ENCODE measurements at places on chromosomes 6 and 20.

GRCh38 chr6:93177438-93177837 lies 241.9 kb downstream of the EPHA7 start:
- no peak for DNase-seq

DNA sequence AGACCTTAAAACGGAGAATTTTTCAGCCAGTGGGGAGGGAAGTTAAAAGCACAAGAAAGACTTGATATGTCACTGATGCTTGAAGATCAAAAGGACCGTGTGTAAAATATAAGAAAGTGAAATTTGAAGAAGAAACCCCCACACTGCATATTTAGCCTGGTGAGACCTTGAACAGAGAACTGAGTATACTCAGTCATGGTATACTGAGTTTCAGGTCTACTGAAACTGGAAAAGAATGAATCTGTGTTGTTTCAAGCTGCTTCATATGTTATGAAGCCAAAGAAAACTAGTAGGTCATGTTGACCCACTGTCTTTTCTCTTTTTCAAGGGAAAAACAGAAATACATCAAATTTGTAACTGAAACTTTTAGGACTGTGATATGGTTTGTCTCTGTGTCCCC lies 443.8 kb upstream of the GJE1 start:
- DNase-seq, result no peak

GRCh38 chr6:18326980-18327379 lies 60.2 kb upstream of the RNF144B start:
- no peak for DNase-seq

DNA sequence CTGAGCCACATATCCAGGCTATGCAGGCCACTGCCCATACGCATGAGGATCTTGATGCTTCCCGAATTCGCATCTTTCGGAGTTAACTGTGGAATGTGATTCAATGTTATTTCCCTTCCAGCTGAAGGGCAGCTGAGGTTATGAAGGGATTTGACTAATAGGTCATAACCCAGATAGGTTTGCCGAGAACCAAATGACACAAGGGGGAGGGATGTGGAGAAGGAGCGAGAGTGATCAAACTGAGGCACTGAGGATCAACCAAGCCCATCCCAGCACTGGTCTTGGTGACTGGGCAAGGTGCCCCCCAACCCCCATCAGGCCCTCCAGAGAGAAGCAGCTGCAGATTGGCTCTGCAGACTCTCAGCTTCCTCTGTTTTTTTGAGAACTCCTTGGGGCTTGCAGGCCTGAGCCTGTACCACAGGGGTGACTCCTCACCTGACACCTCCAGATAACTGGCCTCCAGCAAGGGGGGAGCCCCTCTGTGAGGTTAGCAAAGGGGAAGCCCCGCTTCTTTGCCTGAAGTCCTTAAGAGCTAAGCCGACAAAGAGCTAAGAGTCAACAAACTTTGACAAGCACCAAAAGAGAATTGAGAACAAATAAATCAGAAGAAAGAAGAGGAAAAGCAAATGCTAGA lies 185.9 kb downstream of the PDE7B start:
- no peak for DNase-seq

Data from stimulated activated CD4-positive, alpha-beta T cell treated with anti-CD3 and anti-CD28 coated beads, Interleukin-1b, Interleukin-23, amount 100 ng/mL, for 1 hour (primary cell).